ENCODE measurements at places on chromosomes 2 and 18.

DNA sequence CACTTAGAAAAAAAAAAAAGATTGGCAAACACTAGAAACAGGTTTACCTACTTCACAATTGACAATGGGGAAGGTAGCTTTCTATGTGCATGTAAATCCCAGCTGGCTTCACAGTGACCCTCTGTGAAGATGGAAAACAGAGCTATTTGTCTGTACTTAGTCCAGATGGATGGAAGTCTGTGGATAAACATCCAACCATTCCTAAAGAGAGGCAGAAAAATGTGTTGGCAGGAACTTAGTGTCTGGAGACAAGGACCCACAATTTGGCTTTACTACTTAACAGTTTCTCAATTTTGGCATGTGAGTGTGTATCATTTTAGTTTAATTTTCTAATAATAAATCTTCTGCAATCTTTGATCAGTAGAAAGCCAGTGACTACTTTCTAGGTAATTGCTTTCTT, 154.4 kb downstream of the RAD51AP2 start:
- no peak for DNase-seq

DNA sequence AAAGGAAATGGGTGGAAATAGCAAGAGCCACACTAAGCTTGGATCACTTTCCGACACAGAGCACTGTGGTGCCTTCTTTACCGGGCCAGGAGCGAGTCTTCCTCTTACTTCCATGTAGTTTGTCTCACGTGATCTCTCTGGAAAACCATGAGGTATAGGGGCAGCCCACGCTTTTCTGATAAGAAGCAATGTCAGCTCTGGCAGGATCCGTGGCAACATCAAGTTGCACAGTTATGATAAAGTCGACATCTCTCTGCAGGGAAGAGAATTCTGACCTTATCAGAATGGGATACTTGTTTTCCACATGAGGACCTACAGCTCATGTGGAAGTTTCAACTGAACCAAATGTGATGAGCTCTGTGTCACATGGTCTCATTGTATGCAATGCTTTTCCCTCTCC, 29.5 kb downstream of the MSGN1 start:
- no peak for DNase-seq

DNA sequence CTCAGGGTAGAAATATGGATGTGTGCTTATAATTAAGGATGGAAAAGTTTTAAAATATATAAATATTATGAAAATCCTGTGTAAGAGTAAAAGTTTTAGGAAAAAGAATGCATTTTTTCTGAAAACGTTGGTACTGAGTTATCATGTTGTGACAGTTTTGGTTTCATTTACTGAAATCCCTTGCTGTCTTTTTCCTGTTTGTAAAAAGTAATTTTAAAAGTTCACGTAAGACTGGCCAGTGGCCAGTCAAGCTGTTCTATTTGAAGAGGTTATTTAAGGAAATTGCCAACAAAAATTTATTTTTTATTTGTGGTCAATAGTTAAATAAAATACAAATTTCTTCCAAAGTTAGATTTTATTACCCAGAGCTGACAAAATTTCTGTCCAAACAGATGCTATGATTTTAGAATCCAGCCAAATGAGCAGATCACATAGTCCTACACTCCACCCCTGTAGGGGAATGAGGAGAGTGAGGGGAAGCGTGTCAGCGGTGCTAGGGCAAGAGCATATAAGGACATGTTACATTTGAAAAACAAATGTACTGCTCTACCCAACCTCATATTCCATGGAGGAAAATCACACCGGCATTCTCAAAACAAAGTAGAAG, 297.8 kb upstream of the TFPI start:
- no peak for DNase-seq

DNA sequence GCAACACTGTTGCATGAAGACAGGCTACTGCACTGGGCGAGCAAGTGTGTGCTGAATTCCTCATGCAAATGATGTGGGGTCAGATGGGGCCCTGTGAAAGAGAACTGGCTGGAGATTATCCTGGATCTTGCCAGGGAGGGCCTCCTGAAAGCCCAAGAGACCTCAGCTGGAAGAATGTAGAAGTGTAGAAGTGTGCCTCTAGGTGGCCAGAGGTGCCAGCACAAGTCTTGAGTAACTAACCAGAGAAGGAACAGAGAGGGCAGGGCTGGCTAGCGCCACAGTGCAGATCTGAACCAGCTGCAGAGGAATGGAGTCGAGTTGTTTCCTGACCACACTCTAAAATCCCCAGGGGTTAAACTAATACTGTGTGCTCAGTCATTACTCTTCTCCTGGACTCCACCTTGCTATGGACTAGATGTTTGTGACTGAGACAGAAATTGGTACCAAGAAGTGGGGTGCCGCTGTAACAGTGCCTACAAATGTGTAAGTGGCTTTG, 399.3 kb downstream of the LRATD1 start:
- DNase-seq: no peak

DNA sequence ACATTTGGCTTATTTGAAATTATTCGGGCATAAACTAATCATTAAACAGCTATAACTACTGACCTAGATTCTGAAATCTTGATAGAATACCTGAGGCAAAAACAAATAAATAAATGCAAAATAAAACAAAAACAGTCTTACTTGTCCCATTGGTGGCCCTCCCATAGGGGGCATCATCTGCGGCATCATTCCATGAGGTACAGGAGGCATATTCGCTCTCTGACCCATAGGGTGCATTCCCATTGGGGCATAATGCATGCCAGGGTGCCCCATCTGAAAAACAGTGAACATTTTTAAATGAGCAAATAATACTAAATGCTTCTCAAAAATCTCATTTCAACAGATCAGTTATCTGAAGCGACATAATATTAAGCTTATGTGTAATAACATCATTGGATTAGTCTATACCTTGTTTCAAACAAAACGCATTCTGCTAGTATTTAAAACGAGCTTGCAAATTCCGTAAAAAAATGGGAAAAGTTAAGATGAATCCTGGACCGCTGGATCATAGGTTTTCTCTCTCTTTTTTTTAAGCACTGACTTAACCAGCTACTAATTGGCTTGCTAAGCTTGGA, 1.3 kb downstream of the PRPF40A start:
- DNase-seq: no peak

DNA sequence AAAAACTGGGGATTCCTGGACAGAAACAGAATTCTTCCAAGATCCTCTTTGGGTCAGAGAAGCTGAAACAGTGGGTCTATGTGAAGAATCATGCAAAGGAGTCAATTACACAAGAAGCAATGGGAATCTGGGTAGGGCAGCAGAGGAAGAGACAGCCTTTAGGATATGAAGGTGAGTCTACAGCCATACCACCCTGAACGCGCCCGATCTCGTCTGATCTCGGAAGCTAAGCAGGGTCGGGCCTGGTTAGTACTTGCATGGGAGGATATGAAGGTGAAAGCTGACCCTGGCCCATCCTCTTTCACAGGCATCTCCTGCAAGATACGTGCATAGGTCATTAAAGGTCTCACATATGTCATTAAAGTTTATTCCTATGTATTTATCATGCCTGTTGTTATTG, 1080.9 kb upstream of the FANCL start:
- DNase-seq: no peak

- no peak for DNase-seq
Measured at GRCh38 chr18:36315736-36316135, 18.2 kb downstream of the FHOD3 start.

DNA sequence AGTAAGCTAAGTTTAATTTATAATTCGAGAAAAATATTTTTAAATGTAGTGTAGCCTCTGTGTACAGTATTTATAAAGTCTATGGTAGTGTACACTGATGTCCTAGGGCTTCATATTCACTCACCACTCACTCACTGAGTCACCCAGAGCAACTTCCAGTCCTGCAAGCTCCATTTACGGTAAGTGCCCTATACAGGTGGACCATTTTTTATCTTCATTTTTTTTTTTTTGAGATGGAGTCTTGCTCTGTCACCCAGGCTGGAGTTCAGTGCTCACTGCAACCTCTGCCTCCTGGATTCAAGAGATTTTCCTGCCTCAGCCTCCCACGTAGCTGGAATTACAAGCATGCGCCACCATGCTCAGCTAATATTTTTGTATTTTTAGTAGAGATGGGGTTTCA, 104.2 kb downstream of the PDCL3 start:
- no peak for DNase-seq

GRCh38 chr2:241133436-241133820, 15.8 kb downstream of the PASK start:
- DNase-seq: no peak

DNA sequence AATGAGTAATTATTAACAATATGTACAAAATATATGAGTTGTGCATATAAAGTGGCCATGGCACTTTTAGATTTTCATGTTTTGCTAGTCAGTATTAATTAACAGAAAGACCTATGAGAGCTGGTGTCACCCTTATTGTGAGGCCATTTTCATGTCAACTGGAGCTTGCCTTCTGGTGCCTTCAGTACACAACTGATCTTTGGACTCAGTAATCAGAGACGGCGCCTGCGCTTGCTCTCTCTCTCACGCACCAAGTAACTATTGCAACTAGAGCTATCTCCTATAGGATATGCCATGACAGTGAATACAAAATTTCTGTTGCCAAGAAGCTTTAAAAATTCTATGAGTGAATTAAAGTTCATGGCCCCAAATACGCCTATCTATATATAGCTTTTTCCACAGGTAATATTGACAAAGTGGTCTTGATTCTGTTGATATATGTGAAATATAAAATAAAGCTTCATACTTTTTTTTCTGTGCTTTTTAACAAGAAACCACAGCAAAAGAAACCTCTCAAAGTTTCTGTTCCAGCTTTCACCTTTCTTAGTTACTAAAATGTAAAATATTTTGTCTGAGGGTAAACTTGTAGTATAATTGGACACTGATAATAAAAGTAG, 2.9 kb downstream of the SERTAD2 start:
- no peak for DNase-seq

GRCh38 chr2:218711550-218711929, 905 bp downstream of the TTLL4 start:
- DNase-seq: no peak

Measured in activated gamma-delta T cell (primary cell).